Psoas muscle (tissue), 8 donors: ENCODE measurements at places on chromosomes 5 and 9. TPM values are rescaled to one million over a fixed set of nuclear protein-coding genes. Genes with fewer than 3 reads are reported as not detected.
A peak's percentile ranks its signal among the peaks of the same experiment; 100 is the strongest.

DNA sequence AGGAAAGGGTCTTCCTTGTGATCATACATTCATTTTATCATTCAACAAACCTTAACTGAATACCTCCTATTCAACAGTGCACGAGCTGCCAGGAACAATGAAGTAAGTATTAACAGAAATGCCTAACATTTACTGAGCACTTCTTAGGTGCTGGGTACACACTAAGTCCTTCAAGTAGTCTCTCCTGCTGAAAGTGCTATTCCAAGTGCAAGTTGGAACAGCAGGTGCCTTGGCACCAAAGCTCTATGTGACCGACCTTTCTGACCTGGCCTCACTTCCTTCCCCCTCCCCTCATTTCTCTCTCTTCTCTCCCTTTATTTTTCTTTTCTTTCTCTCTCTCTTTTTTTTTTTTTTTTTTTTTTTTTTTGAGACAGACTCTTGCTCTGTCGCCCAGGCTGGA lies 94.5 kb downstream of the GRIA1 start:
- DNase-seq, result no peak

DNA sequence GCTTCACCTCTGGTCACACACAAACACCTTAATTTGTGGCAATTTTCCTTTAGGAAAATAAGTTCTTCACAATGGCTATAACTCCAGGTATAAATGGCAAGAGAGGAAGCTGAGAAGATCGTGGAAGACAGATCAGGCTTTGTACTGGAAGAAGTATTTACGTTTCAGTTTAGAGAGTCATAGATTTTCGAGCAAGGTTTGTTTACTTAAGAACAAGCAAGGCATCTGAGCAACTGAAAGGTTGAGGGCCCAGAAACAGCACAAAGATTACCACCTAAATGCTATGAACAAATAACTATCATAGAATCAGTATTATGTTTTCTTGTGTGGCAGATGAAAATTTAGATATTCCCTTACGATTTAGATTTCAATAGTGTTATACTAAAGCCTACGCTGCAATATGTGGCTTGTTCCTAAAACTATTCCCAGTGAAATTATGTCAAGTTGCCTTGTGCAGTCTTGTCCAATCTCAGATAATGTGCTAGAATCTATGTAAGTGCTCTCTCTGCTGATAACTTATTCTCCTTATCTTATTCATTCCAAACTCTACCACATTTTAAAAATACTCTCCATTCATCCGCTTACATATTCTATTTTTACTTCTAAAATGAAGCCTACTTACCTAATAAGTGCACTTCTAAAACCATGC lies 6.7 kb downstream of the SLCO4C1 start:
- DNase-seq, result no peak

The ROR2 gene
- total RNA-seq, result 0.52 TPM

- DNase-seq, result no peak
Observed at GRCh38 chr5:118407958-118408357, 580.4 kb downstream of the DTWD2 start.

The CDH9 gene
- not detected for total RNA-seq

The SLC36A3 gene
- not detected for total RNA-seq

DNA sequence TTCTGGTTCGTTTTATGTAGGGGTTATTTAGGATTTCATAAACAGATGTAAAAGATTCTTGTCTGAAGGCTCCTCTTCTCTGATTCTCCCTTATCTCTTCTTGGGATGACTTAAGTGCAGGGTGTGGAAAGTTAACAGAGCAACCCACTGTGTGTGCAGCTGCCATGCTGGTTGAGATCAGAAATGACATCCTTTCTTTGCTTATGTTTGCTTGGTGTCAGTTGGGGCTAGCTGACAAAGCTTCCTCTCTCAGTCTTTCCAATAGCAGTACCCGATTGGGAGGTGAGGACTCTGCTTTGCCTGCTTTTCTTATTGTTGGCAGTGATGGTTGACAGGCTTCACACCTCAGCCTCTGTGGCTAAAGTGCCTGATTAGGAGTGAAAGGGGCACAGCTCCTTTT lies 26.5 kb downstream of the OGN start:
- DNase-seq, result no peak

GRCh38 chr9:78026416-78026815 lies 5.2 kb downstream of the GNAQ start:
- no peak for DNase-seq

GRCh38 chr5:95962785-95963184 lies 1.1 kb upstream of the ELL2 start:
- no peak for DNase-seq

The SPATA31C1 gene
- not detected for total RNA-seq

- no peak for DNase-seq
Observed at GRCh38 chr5:124924729-124925128, 178.3 kb upstream of the ZNF608 start.

DNA sequence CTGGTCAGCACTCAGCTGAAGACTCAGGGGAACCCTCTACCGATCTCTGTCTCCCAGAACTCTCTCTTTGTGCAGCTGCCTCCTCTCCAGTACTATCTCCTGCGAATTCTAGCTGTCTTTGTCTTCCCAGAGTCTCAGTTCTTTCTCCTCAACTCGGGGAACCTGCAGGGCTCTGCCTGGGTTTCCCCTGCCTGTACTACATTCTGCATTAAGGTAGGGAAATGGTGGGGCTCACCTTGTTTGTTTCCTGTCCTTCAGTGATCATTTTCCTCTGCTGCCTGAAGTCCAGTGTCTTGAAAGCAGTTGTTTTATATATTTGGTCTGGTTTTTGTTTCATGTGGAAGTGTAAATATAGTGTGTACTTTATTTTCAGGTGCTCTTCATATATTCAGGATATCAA lies 43.1 kb upstream of the IGFBPL1 start:
- no peak for DNase-seq

DNA sequence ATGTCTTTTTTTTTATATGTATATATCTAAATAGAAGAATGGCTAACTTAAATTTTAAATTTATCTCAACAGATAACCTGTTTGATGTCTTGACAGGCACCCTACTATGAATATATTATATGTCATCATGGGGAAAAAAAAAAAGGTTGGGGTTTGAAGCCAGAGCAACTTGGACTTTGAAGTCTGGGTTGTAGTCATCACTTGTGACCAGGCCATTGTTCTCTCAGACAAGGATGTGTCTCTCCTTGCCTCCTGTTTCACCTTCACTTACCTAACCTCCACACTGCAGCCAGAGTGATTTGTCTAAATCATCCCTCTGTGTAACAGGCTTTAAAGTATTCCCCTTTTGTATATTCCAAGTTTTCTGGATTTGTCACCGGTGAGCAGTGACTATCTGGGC lies 56.7 kb upstream of the TNFSF8 start:
- no peak for DNase-seq

- no peak for DNase-seq
Observed at GRCh38 chr9:109579191-109579948, 81.3 kb upstream of the PTPN3 start.

DNA sequence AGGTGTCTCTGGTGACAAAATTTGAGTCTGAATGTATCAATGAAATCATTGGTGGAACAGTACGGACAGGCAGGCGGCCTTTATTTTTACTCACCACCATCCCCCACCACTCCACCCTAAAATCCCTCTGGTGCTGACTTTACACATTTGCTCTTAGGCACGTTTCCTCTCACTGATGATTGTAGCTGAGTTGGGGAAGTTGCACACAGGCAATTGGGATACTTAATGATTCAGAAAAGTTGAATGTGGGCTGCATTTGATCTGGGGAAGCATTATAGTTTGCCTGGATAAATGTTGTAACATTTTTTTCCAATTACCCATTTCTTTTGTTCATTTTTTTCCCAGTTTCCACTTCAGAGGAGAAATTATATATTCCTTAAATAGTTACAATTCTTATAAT lies 658.4 kb downstream of the TLR4 start:
- no peak for DNase-seq

- no peak for DNase-seq
Observed at GRCh38 chr5:73230264-73231245, 57.6 kb downstream of the TMEM174 start.

- DNase-seq, result no peak
Observed at GRCh38 chr9:11742471-11742870, 950.7 kb upstream of the TYRP1 start.

The ZNF658 gene
- total RNA-seq, result 2.9 TPM

The ZNF484 gene
- total RNA-seq, result 4.3 TPM

The GRXCR2 gene
- not detected for total RNA-seq

GRCh38 chr9:130576176-130576575 lies 3.2 kb upstream of the FUBP3 start:
- no peak for DNase-seq

DNA sequence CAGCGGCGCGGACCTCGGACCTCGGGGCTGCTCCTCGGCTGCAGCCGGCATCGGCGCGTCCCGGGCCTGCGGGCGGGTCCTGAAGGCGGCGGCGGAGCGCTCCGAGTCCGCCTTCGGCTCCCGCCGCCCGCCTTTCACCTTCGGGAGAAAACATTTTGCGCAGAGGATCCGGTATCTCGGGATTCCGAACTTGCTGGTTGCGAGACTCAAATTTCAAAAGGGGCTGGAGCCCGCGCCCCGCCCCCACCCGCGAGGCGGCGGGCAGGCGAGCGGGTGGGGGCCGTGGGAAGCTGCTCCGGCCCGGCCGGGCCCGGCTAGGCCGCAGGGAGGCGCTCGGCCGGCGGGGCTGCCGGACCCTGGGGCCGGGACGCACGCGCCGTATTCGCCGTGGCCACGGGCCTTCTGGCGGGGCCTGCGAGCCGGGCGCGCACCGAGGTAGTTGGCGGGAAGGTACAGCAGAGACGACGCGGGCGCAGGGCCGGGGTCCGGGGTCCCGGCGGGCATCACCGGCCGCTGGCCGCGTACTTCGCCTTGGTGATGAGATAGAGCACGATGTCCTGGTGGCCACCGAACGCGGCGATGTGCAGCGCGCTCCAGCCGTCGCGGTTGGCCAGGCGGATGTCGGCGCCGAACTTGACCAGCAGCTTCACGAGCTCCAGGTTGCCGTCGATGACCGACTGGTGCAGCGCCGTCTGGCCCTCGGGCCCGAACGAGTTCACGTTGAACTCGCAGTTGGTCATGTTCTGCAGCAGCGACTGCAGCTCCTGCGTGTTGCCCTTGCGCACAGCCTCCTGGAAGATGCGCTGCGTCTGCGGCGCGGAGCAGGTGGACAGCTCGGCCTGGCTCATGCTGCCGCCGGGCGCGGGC lies 757 bp downstream of the NRARP start:
- DNase-seq, result peak; percentile 58

The TAF7 gene
- total RNA-seq, result 135 TPM

The GPR151 gene
- total RNA-seq, result not detected

The PCDH12 gene
- total RNA-seq, result 6.0 TPM

The TAF1L gene
- not detected for total RNA-seq

The EIF4E1B gene
- not detected for total RNA-seq

DNA sequence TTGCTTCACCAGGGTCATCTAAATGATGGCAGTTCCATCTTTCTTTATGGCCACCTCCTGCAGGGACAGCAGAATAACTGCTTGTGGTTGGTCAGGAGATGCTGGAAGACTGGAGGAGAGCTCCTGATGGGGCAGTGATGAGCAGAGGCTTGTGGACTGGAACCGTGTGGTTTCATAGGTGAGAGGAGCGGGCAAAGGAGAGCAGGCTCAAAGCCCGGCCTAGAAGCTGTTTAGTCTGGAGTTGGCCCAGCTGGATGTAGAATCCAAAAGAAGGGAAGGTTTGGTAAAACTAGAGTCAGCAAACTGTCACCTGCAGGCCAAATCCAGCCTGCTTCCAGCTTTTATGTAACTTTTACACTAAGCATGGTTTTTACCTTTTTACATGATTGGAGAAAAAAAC lies 32.9 kb upstream of the TLE1 start:
- DNase-seq, result no peak

DNA sequence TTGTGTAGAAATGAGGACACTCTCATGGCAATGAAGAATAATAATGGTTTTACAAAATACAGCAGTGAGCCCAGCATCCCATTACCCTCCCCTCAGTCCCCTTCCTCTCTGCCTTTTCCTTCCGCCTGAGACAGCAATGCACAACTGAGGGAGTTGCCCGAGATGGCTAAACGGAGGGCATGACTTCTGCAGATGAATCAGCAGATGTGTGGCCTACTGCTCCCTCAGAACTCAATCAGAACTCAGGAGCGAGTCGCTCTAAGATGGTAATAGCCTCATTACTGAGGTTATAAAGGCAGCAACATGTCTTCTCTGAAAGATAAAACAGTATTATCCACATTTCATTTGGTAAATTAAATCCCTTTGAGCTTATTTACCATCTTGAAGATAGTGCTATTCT lies 326.6 kb downstream of the ENC1 start:
- DNase-seq, result no peak

DNA sequence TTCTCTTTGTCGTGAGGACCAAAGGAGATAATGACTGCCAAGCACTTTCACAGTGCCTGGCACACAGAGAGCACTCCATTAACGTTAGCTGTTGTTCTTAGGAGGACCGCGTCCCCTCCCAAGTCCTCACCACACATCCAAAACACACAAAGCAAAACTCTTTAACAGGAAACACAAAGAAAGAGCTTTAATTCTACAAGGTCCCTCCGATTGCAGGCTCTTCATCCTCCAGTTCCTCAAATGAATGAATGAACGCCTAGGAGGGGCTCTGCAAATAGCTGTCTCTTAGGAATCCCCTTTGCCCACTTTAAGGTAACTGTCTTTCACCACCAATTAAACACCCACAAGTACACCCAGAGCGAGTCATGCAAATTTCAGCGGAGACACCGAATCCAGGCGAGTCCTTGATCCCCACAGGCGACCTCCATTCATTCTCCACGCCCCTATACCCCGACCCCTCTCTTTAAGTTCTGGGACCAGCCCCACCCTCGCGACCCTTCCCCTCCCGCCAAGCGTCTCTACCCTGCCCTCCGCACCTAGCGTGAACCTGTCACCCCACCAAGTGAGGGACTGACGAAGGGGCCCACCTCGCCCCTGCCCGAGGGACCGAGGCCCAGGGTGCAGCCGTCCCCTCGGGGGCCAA lies 644 bp downstream of the TSC1 start:
- peak; percentile 23 for DNase-seq

- DNase-seq, result no peak
Observed at GRCh38 chr5:91397791-91398190, 14.7 kb upstream of the ARRDC3 start.

The SLC46A2 gene
- total RNA-seq, result not detected

DNA sequence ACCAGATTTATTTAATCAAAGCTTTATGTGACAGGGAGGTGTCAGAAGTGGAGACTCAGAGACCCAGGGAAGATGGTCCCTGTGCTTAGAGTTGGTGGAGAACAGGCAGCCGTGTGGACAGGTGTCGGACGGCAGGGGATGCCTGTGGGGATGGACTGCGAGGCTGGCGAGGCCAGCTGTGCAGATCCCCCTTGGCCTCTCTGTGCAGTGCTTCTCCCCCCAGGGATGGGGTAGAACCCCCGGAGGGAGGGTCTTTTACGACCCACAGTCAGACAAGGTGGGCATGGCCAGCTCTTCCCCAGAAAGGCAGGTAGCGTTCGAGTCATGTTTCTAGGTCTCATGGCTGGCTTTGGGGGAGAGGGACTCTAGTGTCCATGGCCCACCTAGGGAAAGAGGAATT lies 4.7 kb upstream of the SLC2A6 start:
- no peak for DNase-seq

DNA sequence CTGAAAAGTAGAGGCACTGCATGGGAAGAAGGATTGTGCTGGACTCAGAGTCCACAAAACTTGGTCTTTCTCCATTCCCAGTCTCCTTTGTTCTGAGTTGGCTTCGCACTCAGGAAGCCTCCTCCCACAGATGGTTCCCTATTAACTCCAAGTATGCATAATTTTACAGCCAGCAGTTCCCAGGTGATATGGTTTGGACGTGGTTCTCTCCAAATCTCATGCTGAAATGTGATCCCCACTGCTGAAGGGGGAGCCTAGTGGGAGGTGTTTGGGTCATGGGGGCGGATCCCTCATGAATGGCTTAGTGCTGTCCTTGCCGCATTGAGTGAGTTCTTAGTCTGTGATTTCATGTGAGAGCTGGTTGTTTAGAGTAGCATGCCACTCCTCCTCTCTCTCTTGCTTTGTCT lies 86.6 kb downstream of the FEM1C start:
- no peak for DNase-seq
